ENCODE measurements at places on chromosomes 5 and 9.

GRCh38 chr9:22508790-22509189 lies 62.2 kb downstream of the DMRTA1 start:
- DNase-seq: no peak

GRCh38 chr5:169168280-169168679 lies 132.7 kb downstream of the SLIT3 start:
- no peak for DNase-seq

DNA sequence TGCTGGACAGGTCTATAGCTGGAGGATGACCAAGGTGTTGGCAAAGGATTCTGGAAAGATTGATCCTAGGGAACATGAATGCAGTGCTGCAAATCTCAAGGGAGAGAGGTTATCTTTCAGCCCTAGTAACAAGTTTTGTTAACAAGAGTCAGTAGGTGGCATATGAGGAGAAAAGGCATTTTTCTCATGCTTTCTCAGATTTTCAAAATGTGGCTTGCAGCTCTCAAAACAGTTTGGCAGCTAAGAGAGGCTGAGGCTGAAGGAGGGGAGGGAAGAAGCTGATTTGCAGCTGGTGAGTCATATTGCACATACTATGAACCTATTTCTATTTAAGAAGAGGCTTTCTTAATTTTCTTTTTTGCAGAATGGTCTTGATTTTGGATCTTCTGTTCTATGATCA lies 64.3 kb upstream of the PCA3 start:
- DNase-seq: no peak

GRCh38 chr5:44542470-44542869 lies 153.2 kb upstream of the FGF10 start:
- DNase-seq: no peak

DNA sequence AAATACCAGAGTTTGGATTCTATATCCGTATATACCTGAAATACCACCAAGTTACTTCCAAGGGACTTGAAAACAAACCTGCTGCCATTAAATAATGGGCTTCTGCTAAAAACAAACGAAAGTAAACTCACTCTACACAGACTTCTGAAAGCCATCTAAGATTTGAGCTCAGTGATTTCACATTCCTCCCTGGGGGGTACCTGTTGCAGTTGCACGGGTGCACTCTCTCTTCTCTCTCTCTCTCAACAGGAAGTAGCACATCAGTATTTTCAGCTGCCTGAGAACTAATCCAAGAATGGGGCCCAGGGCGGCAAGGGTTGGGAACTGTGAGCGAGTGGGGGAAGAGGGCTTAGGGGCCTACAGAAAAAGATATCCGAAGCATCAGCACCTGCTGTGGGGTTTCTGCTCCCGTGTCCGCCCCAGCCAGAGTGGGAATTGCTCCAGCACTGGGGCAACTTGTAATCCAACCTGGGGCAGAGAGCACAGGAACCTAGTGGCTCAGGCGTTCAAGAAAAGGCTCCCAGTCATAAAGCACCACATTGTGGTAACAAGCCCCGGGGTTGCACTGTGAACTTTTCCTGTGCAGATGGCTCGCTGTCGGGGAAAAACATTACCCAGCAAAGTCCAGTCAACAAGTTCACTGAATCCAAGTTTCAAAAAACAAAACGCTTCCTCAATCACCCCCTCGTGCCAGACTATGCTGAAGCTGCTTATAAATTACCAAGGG lies 99.8 kb downstream of the EFNA5 start:
- DNase-seq: no peak

- DNase-seq: peak; percentile 36
These were observed 317.3 kb downstream of the TAF11L14 start for GRCh38 chr5:17951392-17952169.

- no peak for DNase-seq
These were observed 29.1 kb downstream of the TSPAN17 start for GRCh38 chr5:176676361-176676824.

GRCh38 chr5:149796836-149797235 lies 66.7 kb downstream of the PPARGC1B start:
- no peak for DNase-seq

GRCh38 chr5:167064198-167064776 lies 1227.2 kb upstream of the WWC1 start:
- DNase-seq: no peak

- no peak for DNase-seq
These were observed 92.4 kb upstream of the IFNK start for GRCh38 chr9:27431543-27432147.

DNA sequence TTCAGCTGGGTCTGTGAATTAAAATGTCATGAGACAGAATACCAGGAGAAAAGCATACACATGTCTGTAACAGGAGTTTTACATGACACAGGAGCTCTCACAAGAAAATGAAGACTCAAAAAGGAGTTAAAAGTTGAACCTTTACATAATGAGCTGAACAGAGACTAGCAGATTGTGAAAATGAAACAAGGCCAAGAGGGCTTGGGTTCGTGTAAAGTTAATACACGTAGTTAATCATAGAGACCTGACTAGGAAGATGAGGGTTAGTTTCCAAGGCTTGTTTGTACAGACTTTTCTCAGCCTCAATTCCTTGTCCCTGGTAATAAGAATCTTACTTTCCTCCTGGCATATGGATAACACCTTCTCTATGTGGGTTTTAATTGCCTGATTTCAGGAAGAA lies 1294.0 kb downstream of the MAT2B start:
- DNase-seq: no peak

- no peak for DNase-seq
These were observed 124.3 kb upstream of the SLC12A2 start for GRCh38 chr5:127959152-127959764.

All from Caco-2 (cell line).